ENCODE measurements at places on chromosomes 5 and 9. TPM values are rescaled to one million over a fixed set of nuclear protein-coding genes. Genes with fewer than 3 reads are reported as not detected.

GRCh38 chr9:113309204-113309813, 6.1 kb upstream of the RNF183 start:
- DNase-seq: peak; percentile 11

- DNase-seq: no peak
Measured at GRCh38 chr5:92694067-92694466, 887.0 kb downstream of the NR2F1-AS1 start.

Gene PCDHA8
- 2.2 TPM for total RNA-seq

DNA sequence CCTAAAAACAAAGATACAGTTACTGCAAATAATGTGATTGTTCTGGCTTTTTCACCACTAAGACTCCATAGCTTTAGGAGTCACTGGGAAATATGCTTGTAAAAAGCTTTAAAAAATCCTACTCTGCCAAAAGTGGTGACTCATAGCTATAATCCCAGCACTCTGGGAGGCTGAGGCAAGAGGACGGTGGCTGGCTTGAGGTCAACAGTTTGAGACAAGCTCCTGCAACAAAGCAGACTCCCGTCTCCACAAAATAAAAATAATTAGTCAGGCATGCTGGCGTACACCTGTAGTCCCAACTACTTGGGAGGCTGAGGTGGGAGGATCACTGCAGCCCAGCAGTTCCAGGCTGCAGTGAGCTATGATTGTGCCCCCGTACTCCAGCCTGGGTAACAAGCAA, 406.4 kb downstream of the HTR1A start:
- no peak for DNase-seq

Gene NANS
- 44.4 TPM for total RNA-seq
